ENCODE measurements at places on chromosomes 5 and 9.

GRCh38 chr5:39224196-39224761, 4.9 kb upstream of the FYB1 start:
- no peak for DNase-seq

DNA sequence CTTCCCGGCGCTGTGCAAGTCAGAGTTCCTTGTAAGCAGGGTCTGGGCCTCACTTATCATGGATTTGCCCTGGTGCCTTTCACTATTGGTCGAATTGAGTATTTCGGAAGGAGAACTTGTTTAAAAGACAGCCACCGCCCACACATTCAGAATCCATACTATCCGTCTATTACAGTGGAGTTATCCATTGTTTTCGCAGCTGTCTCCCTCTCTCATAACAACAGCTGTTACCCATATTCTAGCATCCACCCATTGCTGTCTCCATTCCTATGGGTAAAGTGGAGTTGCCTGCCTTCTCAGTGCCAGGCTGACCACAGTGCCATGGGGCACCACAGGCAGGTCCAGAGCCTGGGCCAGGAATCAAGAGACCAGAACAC, 20.2 kb downstream of the FAXDC2 start:
- DNase-seq = no peak

- no peak for DNase-seq
Observed at GRCh38 chr9:129451089-129451656, 169.7 kb downstream of the C9orf50 start.

- no peak for DNase-seq
Observed at GRCh38 chr5:150245111-150245789, 44.3 kb downstream of the CAMK2A start.

GRCh38 chr9:84254972-84255371, 85.6 kb downstream of the SLC28A3 start:
- DNase-seq = no peak

DNA sequence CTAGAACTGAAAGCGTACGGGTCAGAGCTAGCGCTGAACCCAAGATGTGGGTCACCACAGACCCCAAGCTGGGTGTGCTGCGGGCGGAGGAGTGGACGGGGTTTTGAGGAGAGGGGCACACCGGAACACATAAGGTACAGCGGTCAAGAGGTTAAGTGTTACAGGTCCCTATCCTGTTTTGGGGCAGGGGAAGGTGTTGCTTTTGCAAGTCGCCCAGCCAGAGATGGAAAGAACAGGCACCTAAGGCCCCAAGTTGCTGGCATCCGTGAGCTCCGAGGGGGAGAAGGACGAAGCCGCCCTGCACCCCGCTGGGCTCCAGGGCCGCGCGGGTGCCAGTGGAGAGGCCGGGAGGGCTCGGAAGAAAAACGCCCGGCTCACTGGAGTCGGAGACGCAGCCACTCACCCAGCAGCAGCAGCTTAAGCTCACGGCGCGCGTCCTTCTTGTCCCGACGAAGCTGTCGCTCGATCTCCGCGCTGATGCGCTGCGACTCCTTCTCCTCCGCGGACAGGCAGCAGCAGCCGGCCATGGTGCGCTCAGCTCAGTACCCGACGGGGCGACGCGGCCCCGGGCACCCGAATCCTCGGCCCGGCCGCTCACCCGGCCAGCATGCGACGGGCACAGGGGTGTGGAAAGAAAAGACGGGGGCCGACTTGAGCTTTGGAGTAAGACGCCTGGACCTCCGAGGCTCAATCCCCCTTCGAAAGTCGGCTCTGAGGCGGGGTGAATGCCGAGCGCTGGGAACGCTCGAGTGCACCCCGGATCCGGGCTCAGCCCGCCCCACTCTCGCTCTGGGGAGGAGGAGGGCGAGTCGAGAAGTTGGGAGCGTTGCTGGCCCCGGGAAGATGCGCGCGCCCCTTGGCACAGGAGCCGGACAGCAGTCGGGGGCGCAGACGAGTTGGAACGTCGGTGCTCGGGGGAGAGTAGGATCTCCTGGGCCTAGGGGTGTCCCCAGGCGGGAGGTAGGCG, 572 bp downstream of the GNA14 start:
- DNase-seq = no peak
